K562 (cell line): ENCODE measurements at places on chromosomes 2 and 18. TPM values are rescaled to one million over a fixed set of nuclear protein-coding genes. Genes with fewer than 3 reads are reported as not detected.

KLHL29 gene
- total RNA-seq, result 0.20 and 0.31 TPM in 2 replicates

TUBA3E gene
- total RNA-seq, result not detected in 2 replicates

KIF5C gene
- total RNA-seq, result 0.09 TPM in 2 replicates

SERPINE2 gene
- total RNA-seq, result 0.13 and 0.58 TPM in 2 replicates

MOB4 gene
- 13.8 and 16.8 TPM in 2 replicates for total RNA-seq

RGPD3 gene
- total RNA-seq, result not detected in 2 replicates

ATOH8 gene
- total RNA-seq, result not detected in 2 replicates

- DNase-seq, result no peak
- H3K27ac ChIP-seq, result no peak overlapping the region
- H3K4me3 ChIP-seq, result no peak overlapping the region
- H3K27me3 ChIP-seq, result no peaks in the 10 kb centered on the region
- H3K36me3 ChIP-seq, result no peaks in the 10 kb centered on the region
These were observed 256.7 kb downstream of the DCDC2C start for GRCh38 chr2:3960106-3960505.

DNA sequence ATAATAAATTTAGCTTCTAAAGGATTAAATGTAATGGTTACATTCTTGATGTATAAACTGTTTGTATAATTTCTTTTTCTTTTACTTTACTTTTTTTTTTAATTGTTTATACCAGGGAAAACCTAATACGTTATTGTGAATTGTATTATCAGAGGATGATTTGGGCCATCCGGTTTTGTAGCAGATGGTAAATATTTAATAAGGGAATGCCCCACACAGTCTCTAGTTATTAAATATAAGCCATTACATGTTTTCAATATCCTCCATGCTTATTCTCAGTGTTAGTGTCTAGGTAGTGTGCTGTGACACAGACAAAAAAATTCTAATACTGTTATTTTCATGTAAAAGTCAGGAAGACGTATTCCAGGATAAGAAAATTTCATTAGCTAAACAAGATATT, 553.9 kb downstream of the ZNF804A start:
- H3K27me3 ChIP-seq, result no peaks in the 10 kb centered on the region
- no peak for DNase-seq
- no peaks in the 10 kb centered on the region for H3K4me1 ChIP-seq
- H3K27ac ChIP-seq, result no peak overlapping the region

DNA sequence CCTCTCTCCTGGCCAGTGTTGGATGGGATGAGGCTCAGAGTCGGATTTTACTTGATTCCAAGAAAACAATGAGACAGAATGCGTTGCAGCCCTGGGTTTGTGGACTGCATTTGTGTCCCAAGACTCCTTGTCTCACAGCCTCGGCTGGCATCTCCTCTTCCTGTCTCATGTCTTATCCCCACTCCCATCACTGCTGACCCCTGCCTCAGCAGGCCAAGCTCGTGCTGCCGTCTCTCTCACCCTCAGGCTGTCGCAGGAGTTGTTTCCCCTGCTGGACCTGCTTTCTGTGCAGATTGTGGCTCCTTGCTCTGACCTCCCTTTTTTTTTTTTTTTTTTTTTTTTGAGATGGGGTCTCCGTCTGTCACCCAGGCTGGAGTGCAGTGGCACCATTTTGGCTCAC, 70.2 kb upstream of the RALBP1 start:
- peak overlapping the region; percentile 89 for H3K27ac ChIP-seq
- peaks cover 3% of the 10 kb centered on the region; the same call in 1 of the 3 replicates for H3K36me3 ChIP-seq
- H3K4me1 ChIP-seq, result peaks cover 21% of the 10 kb centered on the region
- peak; percentile 49 for DNase-seq

DNA sequence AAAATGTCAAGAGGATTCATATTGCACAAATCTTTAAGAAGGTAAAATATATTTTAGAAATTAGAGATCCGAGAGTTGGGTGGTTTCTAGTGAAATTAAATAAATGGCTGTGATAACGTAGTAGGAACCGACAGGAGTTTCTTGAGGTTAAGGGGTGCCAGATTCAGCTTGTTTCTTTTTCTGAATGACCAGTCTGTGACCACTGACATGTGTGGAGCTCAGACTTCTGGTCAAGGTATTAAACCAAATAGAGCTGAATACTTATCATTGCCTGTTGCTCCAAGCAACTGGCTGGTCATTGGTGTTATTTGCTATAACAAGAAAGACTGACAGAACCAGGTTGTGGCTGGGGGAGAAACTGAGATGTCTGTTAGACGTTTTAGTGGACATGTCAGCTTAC, 408.2 kb upstream of the HS6ST1 start:
- no peaks in the 10 kb centered on the region for H3K36me3 ChIP-seq
- H3K4me1 ChIP-seq, result no peaks in the 10 kb centered on the region
- H3K4me3 ChIP-seq, result no peak overlapping the region
- no peak overlapping the region for H3K27ac ChIP-seq
- peaks cover 7% of the 10 kb centered on the region; the same call in 1 of the 2 replicates for H3K27me3 ChIP-seq

DNA sequence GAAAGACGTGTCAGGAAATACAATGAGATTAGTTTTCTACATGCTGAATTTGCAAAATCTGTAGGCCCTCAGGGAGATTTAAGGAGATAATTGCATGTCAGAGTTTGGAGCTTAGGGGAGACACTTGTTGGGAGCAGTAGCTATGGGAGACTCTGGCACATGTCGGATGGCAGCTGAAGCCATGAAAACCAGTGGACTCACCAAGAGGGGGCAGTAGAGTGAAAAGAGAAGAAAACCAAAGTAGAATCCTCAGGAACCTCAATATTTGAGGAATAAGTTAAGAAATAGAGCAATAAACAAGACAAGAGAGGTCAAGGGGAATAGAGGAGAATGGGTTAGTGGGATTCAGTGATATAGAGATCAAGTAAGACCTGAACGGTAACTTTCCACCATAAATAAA, 24.8 kb downstream of the RUFY4 start:
- no peak for DNase-seq
- no peaks in the 10 kb centered on the region for H3K27me3 ChIP-seq
- no peak overlapping the region for H3K4me3 ChIP-seq
- H3K4me1 ChIP-seq, result no peaks in the 10 kb centered on the region
- H3K36me3 ChIP-seq, result no peaks in the 10 kb centered on the region

- no peaks in the 10 kb centered on the region for H3K36me3 ChIP-seq
- H3K4me3 ChIP-seq, result no peak overlapping the region
- H3K27me3 ChIP-seq, result peaks cover 6% of the 10 kb centered on the region; the same call in 1 of the 2 replicates
- H3K27ac ChIP-seq, result no peak overlapping the region
These were observed 187.9 kb downstream of the BCL11A start for GRCh38 chr2:60365556-60365955.

- peaks cover 63% of the 10 kb centered on the region for H3K27me3 ChIP-seq
- no peak overlapping the region for H3K4me3 ChIP-seq
- H3K4me1 ChIP-seq, result no peaks in the 10 kb centered on the region
- no peak overlapping the region for H3K27ac ChIP-seq
These were observed 3.0 kb upstream of the ATP6V1B1 start for GRCh38 chr2:70932631-70933230.

- no peaks in the 10 kb centered on the region for H3K36me3 ChIP-seq
- H3K4me1 ChIP-seq, result peaks cover 3% of the 10 kb centered on the region; the same call in 2 of the 3 replicates
- no peak overlapping the region for H3K27ac ChIP-seq
- H3K4me3 ChIP-seq, result no peak overlapping the region
These were observed 184.9 kb upstream of the PARD3B start for GRCh38 chr2:204360218-204361007.

GRCh38 chr2:237232166-237232565, 146.5 kb downstream of the COPS8 start:
- DNase-seq, result no peak
- no peaks in the 10 kb centered on the region for H3K27me3 ChIP-seq
- H3K27ac ChIP-seq, result no peak overlapping the region
- H3K4me1 ChIP-seq, result no peaks in the 10 kb centered on the region
- H3K36me3 ChIP-seq, result no peaks in the 10 kb centered on the region

- no peaks in the 10 kb centered on the region for H3K36me3 ChIP-seq
- no peaks in the 10 kb centered on the region for H3K4me1 ChIP-seq
- no peak overlapping the region for H3K27ac ChIP-seq
- DNase-seq, result no peak
These were observed 257.7 kb upstream of the COPS8 start for GRCh38 chr2:236827997-236828396.

DNA sequence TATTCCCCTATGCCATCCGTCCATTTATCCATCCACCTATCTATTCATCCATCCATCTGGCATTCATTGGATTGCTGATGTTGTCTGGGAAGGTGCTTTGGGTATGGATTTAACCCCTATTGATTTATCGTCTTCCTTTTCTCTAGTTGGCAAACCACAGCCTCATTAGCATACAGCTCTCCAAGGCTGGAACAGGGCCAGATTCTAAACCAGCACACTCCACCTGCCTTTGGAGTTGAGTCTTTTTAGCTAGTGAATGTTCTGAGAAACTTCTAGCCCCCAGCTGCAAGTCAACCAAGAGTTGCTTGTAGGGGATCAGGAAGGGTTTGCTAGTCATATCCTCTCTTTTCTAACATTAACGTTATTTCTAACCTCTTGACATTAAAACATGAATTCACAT, 90.7 kb downstream of the NRP2 start:
- H3K27ac ChIP-seq, result no peak overlapping the region
- no peak overlapping the region for H3K4me3 ChIP-seq
- H3K27me3 ChIP-seq, result no peaks in the 10 kb centered on the region; the same call in 2 of the 3 replicates
- DNase-seq, result no peak
- H3K36me3 ChIP-seq, result no peaks in the 10 kb centered on the region

DNA sequence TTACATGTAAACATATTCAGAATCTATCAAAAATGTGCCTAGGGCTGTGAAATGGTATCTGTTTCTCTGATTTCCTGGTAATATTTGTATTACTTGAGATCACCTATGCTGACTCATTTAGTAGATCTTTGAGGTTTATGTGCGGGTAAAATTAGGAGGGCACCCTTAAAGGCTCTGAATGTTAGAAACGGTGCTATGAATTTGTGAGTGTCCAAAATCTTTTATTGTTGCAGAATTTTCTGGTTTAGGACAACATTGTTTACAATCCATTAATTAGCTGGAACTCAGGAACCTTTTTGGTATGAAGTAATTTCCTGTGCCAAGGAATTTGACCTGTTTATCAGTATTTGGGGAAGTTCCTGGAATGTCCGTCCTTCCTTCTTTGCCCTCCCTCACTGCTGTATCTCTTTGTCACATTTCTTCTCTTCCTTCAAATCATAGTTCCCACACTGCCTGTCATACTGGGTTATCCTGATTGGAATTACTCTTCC, 130.5 kb downstream of the TANC1 start:
- H3K27ac ChIP-seq, result no peak overlapping the region
- no peak for DNase-seq
- H3K4me3 ChIP-seq, result no peak overlapping the region
- H3K36me3 ChIP-seq, result no peaks in the 10 kb centered on the region

DNA sequence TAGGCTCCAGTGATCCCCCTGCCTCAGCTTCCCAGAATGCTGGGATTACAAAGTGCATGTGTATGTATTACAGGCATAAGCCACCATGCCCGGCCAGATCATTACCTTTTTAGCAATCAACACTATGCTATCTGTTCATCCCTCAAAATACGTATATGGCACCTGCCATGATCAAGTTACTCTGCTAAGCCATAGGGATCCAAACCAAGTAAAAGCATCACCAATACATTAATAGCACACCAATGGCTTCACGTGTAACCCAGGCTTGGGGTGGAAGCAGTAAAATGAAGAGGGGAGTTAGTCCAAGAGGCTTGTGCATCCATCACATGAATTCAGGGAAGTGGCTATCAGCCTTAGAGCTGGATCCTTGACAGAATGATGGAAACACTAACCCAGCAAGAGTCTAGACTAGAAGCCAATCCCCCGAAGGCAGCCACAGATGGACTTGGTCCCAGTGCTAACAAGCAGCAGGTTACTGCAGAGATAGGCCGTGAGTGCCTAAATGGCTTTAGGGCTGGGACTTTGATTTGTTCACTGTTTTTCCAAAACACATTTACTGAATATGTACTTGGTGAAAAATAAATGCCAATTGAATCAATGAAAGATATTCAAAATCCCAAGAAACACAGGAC, 11.3 kb downstream of the HDLBP start:
- DNase-seq, result no peak
- no peak overlapping the region for H3K4me3 ChIP-seq
- H3K4me1 ChIP-seq, result peaks cover 24% of the 10 kb centered on the region
- H3K36me3 ChIP-seq, result peaks cover 18% of the 10 kb centered on the region; the same call in 2 of the 3 replicates

GRCh38 chr2:23530206-23530908, 145.4 kb downstream of the KLHL29 start:
- DNase-seq, result no peak
- no peaks in the 10 kb centered on the region for H3K36me3 ChIP-seq
- no peak overlapping the region for H3K4me3 ChIP-seq
